ENCODE measurements at places on chromosomes 6 and 20.

GRCh38 chr20:20480126-20480525 lies 112.2 kb downstream of the INSM1 start:
- no peak for DNase-seq

DNA sequence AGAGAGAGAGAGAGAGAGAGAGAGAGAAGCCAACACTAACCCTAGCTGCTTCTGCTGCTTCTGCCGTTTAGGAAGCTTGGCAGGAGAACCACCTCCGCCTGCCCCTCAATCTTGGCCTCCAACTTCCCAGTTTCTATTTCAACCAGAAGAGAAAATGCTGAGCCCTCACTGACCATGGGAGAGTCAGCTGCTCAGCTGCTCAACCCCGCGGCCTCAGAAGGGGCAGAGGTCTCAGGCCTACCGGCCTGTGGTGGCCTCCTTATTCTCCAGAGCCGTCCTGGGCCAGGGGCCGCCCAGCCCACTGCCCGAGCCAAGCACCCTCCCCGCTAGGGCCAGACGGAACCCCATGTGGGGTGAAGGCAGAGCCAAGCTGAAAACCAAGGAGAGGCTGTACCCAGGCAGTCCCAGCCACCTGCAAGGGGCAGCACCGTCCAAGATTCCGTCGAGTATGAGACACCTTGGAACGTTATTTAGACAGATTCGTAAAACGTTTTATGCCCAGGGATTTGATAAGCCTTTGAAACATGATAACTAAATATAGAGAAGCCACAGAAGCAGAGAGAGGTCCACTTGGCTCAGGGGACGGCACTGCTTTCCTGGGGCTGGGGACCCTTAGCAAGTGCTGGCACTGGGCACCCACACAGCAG lies 116.6 kb downstream of the DLL1 start:
- no peak for DNase-seq

DNA sequence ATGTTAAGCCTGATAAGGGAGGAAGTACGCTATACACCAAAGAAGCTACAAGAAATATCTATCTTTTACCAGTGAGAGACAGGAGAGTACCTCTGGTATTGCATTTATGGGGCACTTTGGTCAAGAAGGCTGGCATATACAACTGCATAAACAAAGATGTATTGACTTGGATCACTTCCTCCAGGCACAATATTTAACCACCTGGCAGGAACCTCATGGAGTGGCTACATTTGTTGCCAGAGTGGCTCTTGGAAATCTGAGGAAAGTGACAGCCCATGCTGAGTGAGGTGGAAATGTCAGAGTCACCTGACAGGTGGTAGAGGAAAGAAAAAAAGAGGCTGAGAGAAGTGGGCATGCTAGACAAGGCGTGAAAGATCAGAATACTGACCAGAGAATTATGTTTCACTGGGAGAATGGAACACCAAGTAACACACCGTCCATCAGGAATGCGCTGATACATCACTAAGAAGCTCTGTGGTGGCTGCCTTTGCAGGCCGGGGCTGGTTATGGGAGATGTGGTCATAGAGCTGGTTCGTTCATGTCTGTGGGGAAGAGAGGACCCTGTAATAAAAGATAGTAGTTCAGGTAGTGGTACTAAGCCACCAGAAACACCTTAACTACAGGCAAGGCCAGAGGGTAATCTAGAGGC lies 61.4 kb upstream of the UFL1 start:
- DNase-seq = peak; percentile 39

- DNase-seq = no peak
These were observed 302.8 kb upstream of the FOXQ1 start for GRCh38 chr6:1009103-1009502.

DNA sequence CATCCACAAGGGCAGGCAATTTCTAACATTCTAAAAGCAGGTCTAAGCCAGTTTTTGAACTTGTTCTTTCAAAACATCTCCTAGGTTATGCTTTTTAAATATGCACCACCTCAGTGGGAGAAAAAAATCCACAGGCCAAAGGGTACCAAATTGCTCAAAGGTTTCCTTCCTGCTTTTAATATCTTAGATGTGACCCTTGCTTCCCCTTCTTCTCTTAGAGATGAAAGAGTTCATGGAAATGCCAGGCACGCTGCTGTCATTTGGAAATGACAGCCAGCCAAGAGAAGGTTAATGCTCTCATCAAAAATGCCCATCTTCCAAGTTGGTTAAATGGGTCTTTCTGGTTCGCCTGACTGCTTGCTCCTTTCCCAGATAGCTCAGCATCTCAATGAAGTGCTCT lies 497.1 kb downstream of the CD83 start:
- no peak for DNase-seq

- DNase-seq = no peak
These were observed 76.8 kb upstream of the CD93 start for GRCh38 chr20:23162887-23163286.

- no peak for DNase-seq
These were observed 29.4 kb upstream of the KIF6 start for GRCh38 chr6:39754514-39755115.

DNA sequence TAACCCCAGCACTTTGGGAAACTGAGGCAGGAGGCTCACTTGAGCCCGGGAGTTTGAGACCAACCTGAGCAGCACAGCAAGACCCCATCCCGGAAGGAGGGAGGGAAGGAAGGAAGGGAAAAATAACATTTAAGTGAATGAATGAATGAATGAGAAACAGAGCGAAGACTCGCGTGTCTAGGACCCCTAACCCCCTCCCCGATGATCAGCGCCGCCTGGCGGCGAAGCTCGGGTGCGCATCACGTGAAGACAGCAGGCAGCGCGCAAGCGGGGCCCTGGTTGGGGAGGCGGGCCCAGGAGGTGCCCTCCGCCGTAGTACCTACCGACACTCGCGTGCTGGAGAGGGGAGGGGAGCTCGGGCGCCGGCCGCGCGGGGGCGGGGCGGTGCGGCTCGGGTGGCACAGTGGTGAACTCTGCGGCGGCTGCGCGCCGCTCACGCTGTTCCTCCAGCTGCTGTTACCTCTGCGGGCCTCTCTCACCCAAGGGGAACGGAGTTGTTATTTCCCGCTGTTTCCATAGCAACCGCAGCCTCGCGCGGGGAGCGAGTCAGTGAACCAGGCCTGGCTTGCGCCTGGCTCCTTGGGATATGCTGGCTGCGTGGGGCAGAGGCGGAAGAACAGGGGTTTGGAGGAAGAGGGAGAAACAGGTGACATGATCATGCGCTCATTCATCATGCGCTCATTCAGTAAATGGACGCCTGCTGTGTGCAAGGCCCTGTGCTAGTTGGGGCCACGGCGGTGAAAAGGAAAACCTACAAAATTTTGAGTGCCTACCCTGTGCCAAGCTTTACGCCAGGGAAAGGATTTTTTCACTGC lies 2.0 kb upstream of the DCDC2 start:
- peak; percentile 90 for DNase-seq

DNA sequence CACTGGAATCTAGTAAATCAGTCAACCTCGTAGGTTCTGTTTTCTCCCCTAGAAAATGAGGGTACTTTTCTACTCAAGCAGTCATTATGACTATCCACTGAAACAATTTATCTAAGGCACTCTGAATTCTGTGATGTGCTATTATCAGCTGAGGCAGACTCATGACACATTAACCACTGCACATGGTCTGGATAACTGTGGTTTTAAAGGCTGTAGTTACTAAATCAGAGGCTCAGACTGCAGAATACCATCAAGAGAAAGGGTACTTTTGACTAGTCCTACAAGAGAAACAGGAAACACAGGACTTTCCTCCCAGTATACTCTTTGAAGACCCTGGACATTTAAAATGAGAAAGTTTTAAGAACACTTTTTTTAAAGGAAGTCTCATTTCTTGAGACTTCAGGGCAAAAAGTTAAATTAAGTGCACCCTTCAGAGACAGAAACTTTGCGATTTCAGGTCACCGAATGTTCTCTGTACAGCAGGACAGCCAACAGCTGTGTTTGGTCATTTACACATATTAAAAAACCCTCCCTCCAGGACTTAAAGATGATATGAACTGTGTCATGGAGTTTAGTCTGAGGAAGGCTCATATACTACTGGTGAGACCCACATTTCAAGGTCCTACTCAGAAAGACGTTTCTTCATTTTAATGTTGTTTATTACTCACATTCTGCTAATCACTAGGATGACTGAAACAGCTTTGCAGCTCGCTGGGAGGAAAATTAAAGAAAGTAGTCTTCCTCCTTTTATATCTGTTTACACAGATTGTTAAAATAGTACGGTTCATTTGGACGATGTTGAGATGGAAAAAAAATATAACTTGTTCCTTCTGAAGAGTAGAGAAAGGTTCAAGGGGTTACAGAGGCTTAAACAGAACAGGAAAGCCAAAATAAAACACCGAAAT lies 19.9 kb downstream of the ATXN1 start:
- no peak for DNase-seq

- DNase-seq = no peak
These were observed 157.3 kb downstream of the BTBD9 start for GRCh38 chr6:38482466-38482865.

DNA sequence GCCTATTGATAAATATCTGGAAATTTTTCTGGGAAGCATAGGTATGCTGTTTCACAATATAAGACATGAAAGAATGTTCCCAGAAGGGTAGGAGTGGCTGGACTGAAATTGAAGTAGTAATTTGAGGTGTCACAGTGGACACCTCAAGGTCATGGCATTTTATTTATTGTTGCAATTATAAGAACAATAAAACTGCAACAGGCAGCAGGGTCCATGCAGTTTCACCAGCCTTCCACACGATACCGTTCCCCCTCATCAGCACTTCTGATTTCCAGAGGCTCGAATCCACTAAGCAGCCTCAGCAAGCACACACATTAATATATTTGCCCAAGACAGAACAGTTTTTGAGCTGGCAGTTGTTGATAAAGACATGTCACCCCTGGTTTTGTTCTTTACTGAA lies 1037.4 kb downstream of the KIF16B start:
- DNase-seq = no peak

DNA sequence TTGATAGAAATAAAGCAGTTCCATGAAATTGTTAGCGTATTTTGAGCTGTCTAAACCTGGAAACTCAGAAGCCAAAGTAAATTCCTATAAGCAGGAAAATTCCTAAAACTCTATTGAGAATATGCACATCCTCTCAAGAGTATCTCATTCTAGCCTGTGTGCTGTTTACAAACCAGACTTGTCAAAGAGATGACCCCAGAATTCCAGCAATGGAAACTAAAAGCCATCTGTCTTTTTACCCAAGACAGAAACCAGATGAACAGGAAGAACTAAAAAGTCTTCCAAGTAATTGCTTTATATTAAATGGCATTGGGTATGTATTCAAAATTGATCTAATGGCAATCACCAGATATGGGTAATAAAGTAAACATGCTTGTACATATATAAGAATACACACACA lies 92.6 kb downstream of the COL19A1 start:
- DNase-seq = no peak

DNA sequence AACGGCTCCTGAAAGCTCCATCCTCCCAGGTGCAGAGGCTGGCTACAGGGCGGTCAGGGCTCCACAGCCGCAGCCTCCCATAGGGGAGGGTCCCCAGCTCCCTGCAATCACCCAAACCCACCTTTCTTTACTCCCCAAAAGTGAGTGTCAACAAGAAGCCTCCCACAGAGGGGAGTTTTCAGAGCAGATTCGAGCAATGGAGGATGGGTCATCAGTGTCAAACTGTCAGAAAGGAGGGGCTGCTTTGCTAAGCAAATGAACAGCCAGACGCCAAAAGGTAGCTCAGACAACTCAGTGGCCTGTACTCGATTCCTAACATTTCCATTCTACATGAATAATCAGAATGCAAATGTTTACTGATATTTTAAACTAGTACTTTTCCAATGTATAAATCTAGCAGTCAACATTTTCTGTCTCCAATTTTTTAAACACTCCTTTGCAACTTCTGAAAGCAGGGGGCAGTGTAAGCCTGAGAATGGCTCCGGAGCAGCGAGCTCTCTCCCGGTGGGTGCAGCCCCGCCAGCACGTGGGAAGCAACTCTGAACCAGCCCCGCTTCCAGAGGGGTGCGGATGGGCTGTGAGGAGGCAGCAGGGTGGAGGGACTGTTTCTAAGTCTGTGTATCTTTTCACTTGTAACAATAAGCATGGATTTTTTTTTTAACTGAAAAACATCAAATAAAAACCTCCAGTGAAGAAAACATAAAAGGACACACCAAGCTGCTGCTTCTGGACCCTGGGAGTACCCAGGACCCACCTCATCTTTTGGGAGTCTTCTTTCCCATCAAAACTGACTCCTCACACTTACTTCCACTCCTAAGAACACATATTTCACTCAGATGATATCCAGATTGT lies 54.9 kb downstream of the TAF4 start:
- DNase-seq = no peak

DNA sequence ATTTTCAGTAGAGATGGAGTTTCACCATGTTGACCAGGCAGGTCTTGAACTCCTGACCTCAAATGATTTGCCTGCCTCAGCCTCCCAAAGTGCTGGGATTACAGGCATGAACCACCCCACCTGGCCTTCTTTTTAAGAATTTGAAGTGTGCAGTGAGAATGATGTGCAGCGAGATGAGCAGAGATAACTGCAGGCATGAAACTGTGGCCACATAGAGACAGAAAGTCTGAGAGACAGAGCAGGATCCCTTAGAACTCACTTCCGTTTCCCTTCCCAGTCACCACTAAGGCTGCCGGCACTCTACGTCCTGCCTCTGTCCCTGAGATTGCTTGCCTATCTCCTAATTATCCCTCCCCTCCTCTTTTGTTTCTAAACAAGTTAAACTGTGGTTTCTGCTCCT lies 27.2 kb downstream of the IL22RA2 start:
- no peak for DNase-seq

- no peak for DNase-seq
These were observed 479 bp downstream of the SLC39A7 start for GRCh38 chr6:33201147-33201545.

DNA sequence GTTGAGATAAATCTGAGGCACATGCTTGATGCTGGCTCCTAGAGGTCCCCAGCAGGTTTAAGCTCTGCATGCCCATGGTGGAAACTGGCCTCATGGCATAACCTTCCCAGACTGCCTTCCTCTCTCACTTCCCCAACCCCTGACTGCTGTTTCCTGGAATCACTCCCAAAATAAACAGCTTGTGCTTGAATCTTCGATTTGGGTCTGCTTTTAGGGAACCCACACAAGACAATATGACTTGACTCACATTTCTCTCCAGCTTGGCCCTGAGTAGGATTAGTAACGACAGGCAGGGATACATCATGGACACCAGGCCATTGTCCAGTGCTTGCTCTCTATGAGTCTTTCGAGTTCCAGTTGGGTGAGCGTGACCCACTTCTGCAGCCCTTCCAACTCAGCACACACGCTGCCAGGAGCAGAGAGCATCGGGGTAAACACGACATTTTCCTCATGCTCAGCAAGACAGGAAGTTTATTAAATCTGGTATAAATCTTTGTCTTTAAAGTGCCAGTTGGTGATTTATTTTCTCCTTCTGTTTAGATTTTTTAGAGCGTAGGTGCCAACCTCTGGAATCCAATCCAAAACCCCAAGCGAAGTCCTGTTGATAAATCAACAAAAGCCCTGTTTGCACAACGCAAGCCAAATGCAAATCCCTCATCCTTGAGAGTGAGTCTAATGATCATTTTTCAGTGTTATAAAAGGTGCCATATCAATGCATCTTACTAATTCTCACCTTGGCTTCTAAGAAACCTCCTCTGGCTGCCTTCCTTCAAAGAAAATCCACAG lies 135.0 kb downstream of the FOXA2 start:
- peak; percentile 72 for DNase-seq

DNA sequence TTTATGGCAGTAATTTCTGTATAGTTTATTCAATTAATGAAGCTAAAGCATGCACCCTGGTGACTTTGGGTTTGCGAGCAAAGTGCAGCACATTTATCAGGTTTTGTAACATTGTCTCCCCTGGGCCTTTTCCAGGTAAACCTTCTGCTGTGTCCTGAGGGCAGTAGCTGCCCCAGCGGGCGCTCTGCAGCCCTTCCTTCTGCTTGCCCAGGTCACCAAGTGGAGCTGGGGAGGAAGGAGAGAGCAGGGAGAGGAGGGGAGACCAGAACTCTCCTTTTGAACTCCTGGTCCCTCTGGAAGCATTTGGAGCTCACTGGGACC lies 145.6 kb downstream of the DLL1 start:
- no peak for DNase-seq
